ENCODE measurements at places on chromosomes 2 and 18.

DNA sequence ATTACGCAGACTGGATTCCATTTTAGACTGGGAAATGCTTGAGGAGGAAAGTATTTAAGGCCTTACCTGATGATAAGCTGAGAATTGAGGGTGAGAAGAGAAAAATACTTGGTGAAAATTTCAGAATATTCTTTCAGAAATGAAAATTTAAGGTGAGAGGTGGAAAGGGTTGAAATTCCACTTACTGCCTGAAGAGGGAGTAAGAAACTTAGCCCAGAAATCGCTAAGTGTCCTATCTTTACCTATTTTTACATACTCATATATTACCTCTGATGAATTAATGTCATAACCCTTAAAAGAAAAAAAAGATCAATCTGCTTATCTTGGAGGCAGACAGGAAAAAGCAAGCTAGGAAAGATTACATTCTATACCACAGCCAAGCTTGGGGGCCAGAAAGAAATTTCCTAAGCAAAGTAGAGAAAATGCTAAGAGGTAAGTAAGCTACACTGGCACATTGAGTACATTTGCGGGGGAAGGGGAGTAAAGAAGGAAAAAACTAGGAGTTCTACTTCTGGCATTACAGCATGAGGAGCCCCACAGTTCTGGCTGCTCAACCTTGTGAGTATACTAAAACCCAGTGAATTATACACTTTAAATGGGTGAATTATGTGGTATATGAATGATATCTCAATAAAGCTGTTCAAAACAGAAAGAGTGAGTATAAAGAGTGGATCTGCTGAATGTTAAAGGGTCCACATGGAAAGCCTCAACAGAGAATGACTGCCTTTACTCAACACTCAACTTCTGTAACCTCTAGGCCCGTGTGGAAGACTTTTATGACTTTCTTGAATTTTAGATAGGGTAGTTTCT is 33.8 kb downstream of the SMC6 start:
- peak; percentile 60 for DNase-seq

DNA sequence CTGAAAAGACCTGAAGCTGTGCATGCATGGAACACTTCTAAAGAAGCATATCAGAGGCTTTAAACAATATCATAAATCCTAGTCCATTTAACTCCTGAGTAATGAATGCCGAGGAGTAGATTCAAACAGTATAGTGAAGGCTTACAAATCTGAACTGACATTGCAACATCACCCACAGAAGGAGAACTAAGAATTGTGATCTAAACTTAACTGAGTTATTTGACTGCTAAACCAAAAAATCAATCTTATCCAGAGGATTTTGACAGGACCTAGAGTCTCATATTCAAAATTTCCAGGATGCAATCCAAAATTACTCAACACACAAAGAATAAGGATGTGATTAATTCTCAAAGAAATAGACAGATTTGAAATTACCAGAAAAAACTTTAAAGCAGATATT is 181.0 kb downstream of the SLC39A10 start:
- DNase-seq, result no peak

DNA sequence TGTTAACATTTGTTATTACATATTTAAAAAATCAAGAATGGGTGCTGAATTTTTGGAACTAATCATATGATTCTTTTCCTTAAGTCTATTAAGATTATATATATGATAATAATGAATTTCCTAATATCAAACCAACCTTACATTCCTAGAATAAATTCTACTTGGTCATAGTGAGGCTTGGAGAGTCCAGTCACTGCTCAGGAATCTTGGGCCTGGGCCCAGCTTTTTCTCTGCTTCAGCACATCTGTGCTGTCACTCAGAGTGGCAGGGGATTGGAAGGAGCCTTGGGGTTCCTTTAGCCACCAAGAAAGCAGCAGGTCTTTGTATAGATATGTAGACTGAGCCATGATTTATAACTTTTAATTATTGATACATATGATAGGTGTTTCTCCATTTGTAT is 19.9 kb upstream of the ZAP70 start:
- no peak for DNase-seq

DNA sequence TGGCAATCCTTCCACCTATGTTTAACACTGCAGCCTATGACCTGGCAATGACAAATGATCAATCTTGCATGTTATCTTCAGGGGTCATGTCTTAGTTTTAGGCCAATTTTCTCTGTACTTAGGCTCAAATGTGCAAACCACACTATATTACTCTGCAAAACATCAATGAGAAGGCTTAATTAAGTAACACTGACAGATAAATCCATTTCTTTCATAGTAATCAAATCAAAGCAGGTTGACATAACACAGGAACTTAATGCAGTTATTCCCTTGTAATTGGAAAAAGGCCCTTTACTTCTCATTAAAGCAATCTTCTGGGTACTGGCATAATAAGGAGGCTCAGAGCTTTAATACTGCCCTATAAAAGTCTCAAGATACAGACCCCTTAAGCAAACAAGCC is 114.4 kb downstream of the TCF4 start:
- DNase-seq, result no peak

GRCh38 chr18:53629337-53629736 is 595.1 kb downstream of the MBD2 start:
- no peak for DNase-seq

GRCh38 chr2:33015421-33016142 is 68.8 kb downstream of the LTBP1 start:
- DNase-seq, result no peak

GRCh38 chr2:203937788-203938187 is 1.2 kb downstream of the ICOS start:
- no peak for DNase-seq

GRCh38 chr2:233487748-233488345 is 78.7 kb downstream of the USP40 start:
- DNase-seq, result no peak

GRCh38 chr2:55355451-55355850 is 64.2 kb downstream of the CCDC88A start:
- no peak for DNase-seq

DNA sequence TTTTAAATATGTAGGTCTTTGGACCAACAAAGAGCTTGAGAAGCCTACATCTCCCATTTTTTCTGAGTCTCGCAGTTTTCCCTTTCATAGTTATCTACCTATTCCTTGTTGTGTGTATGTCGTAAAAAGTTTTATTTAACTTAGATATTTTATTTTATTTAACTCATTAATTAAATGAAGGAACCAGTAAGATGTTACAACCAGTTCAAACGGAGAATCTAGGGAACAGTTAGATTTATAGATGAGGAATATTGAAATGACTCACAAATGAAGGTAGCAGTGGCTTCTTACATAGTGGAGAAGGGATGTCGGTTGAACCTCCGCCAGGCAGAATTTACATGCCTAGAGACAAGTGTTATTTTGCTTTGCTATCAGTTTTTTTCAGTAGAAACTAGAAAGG is 48.5 kb upstream of the ZNF638 start:
- no peak for DNase-seq

GRCh38 chr2:204860274-204860673 is 315.0 kb downstream of the PARD3B start:
- DNase-seq, result no peak

GRCh38 chr2:98869870-98870269 is 66.2 kb downstream of the CRACDL start:
- peak; percentile 26 for DNase-seq

- DNase-seq, result no peak
Observed at GRCh38 chr18:60247103-60247502, 125.5 kb downstream of the MC4R start.

DNA sequence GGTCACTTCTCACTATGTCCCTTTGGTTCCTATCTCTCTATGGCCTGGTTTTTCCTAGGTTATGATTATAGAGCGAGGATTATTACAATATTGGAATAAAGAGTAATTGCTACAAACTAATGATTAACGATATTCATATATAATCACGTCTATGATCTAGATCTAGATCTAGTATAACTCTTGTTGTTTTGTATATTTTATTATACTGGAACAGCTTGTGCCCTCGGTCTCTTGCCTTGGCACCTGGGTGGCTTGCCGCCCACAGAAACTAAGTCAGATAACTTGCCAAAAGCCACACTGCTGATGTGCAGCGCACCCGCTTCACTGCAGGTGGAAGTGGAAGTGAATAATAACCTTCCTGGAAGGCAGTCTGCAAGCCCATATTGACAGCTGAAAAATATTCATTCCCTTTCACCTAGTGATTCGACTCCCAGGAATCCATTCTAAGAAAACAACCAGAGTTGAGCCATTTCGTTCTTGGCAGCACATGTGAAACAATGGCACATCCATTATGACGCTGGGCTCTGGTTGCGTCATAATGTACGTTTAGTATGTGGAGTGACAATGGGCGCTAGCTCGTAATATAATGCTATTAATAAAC is 725 bp upstream of the ANKRD53 start:
- DNase-seq, result peak; percentile 71

DNA sequence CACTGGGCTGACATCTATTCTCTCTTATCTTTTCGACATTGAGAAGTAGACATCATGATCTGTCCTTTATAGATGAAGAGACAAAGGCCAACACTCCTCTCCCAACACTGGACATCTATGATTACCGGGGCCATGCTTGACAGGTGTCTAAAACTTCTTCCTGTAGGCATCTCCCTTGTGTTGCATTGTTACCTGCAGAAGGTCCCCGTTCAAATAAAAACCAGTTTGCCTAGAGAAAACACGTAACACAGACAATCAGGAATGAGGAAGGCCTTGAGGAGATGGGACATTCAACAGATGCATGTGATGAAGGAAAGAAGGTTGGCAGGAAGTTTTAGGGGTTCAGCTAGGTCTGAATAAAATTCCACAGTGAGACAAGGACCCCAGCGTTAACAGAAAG is 70.8 kb upstream of the ST8SIA3 start:
- no peak for DNase-seq

DNA sequence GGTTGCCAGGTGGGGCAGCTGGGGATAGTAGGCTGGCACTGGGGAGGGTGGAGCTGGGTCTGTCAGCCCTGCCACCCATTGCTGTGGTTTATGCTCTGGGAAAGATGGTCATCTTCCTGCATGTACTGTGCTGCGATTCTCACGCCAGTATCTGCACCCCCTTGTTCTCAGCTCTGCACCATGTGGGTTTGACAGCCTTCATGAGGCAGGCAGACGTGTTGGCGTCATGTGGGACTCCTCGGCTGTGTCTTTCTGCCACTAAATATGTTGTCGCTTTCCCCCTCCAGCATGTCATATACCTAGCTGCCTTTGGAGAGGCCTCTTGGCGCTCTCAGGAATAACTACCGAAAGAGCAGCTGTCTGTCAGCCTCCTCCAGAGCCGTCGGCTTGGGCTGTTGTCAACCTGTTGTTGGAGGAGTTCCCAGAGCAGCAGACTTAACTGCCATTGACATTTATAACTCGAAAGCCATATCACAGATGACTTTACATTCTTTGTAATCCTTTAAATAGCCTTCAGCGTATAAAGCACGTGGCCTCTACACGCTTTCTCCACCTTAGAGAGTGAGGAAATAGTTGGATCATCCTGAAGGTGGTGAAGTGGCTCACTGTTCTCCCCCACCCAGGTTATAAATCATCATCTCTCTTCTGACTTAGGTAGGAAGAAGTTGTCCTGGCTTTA is 80.4 kb upstream of the MGAT5 start:
- DNase-seq, result no peak

- peak; percentile 31 for DNase-seq
Observed at GRCh38 chr2:150480241-150480640, 7.2 kb downstream of the RND3 start.

- no peak for DNase-seq
Observed at GRCh38 chr18:79687806-79688205, 8.2 kb downstream of the CTDP1 start.

GRCh38 chr2:14015113-14015630 is 617.3 kb upstream of the LRATD1 start:
- DNase-seq, result no peak

- no peak for DNase-seq
Observed at GRCh38 chr18:78612801-78613200, 366.8 kb upstream of the SALL3 start.

- no peak for DNase-seq
Observed at GRCh38 chr18:44804033-44804432, 123.3 kb downstream of the SETBP1 start.

GRCh38 chr18:8140841-8141501 is 468.3 kb upstream of the RAB12 start:
- DNase-seq, result peak; percentile 34
